ENCODE measurements at places on chromosomes 3 and 15.
A peak's percentile ranks its signal among the peaks of the same experiment; 100 is the strongest.

DNA sequence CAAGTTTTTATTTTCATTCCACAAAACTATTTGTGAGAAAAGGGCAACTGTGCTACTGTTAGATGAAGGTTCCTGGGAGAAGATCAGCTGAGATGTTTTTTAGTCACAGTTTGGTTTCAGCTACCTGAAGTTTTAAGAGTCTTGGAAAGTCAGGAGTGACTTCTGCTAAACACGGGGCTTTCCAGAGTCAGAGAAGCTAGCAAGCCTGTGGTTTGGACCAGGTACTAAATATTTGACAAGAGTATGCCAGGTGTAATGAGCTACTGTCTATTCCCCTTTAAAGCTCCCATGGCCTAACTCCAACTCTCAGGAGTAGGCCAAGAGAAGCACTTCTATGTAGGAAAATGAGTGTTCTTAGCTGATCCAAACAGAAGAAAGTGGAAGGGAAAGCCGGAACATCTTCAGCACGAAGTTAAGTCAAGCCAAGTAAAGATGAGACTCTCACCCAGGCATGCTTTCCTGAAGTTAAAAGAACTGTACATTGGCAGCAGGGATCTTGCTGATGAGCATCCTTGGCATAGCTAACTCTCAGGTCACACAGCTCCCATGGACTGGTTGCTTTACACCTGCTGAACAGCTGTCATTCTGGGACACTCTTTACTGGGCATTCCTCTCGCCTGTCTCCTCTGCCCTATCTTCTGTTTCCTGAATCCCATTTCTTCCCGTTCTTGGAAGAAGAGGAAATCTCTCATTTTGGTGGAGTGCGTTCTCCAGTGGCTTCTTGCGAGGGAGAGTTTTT, 22.5 kb downstream of the TM4SF18 start:
- H3K4me1 ChIP-seq = no peaks in the 10 kb centered on the region
- no peaks in the 10 kb centered on the region for H3K36me3 ChIP-seq
- no peak overlapping the region for H3K4me3 ChIP-seq
- H3K27ac ChIP-seq = no peak overlapping the region
- DNase-seq = no peak
- H3K27me3 ChIP-seq = no peaks in the 10 kb centered on the region

GRCh38 chr3:97721446-97721845, 43.1 kb upstream of the ARL6 start:
- no peak overlapping the region for H3K4me3 ChIP-seq
- H3K36me3 ChIP-seq = no peaks in the 10 kb centered on the region
- no peak for DNase-seq

GRCh38 chr3:88779482-88779881, 327.9 kb upstream of the EPHA3 start:
- no peaks in the 10 kb centered on the region for H3K4me1 ChIP-seq
- H3K27me3 ChIP-seq = no peaks in the 10 kb centered on the region
- no peak for DNase-seq
- no peak overlapping the region for H3K27ac ChIP-seq
- H3K4me3 ChIP-seq = no peak overlapping the region

DNA sequence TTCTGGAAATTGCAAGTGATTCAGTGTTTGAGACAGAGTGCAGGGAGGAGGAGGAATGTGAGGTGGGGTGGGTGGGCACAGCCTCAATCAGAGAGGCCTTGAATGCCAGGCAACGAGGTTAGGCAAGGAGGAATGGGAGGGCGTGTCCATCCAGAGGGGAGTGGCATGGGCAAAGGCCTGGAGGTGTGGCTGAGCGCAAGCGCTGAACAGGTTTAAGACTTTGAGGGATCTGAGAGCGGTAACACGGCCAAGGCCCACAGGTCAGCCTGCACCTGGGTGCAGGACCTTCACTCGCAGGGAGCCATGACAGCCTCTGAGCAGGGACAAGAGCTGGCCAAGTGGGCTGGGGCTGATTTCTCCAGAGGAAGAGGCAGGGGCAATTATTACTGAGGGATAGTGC, 125.9 kb downstream of the TPRA1 start:
- H3K27ac ChIP-seq = no peak overlapping the region
- H3K36me3 ChIP-seq = no peaks in the 10 kb centered on the region
- H3K27me3 ChIP-seq = no peaks in the 10 kb centered on the region
- H3K4me3 ChIP-seq = no peak overlapping the region
- H3K4me1 ChIP-seq = no peaks in the 10 kb centered on the region

DNA sequence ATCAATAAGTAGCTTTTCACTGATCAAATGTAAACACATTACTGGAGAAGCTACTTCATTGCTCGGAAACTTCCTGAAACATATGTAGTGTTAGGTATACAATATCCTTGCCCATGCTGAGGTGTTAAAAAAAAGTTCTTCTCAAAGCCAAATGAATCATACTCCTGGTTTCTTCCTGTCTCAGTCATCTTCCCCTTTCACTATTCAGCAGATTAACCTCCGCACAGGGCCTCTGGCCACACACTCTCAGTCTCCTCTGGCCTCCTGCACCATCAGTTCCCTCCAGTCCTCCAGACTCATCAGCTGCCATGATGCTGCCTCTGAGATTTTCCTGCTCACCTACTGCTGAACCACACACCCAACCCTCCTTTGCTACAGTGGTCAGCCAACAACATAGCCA, 70.5 kb upstream of the BOC start:
- no peak overlapping the region for H3K4me3 ChIP-seq
- no peaks in the 10 kb centered on the region for H3K27me3 ChIP-seq
- no peaks in the 10 kb centered on the region for H3K36me3 ChIP-seq
- no peak overlapping the region for H3K27ac ChIP-seq

DNA sequence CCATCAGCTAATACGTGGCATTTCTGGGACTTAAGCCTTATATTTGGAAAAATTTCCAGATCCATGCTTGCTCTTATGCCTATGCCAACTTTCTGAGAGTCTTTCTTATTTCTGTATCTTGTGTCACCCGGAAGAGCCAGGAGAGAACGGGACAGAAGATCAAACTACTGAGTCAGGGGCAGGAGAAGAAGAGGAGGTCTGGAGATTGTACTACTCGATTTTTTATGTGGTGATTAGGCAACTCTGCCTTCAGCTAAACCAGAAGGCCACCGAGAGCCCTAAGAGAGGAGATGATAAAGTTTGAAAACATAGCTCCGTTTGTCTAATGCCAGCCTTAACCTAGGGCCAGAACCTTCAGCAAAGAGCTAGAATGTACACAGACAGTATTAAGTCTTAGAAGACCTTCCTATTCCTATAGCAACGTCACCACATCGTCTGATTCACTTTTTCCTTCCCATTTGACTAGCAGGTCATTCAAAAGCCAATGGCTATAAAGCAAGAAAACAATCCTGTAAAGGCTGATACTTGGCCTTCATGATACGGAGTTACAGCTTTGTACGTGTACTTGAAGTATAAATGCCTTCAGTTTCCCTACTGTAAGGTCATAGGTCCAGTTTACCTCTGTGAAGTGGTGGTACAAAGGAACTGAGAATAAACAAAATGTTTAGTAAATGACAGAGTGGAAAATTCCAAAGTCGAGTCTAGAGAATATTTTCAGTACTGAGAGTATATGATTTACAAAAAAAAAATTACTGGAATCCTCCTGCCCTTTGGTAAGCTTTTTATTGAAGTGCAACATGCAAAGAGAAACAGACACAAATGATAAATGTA, 96.1 kb upstream of the ICE2 start:
- DNase-seq = no peak
- H3K4me3 ChIP-seq = no peak overlapping the region
- H3K27ac ChIP-seq = no peak overlapping the region
- H3K27me3 ChIP-seq = no peaks in the 10 kb centered on the region

DNA sequence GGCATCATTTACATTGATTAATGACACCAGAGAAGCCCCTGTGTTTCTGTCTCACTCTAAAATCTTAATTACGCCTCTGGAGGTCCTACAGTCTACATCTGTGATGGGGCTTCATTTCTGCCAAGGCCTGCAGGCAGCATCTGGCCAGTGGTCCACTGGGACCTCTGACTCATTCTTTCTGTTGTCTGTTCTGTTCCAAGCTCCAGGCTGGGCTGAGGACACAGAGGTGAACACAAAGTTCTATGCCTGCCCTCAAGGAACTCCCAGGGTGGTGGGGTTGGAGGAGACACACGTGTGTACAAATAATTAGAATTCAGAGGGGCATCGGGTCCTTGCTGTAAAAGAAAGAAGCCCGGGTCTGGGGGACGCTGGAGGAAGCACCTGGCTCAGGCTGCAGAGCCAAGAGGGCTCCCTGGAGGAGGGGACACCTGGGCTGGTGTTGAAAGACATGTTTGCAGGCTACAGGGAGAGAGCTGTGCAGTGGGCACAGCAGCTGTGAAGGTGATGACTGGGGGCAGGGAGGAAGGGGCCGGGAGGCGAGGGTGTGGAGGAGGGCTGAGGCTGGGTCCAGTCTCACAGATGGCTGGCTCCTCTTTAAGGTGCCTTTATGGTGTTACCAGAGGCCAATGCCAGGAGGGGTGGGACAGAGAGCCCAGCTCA, 103.3 kb upstream of the PRR23E start:
- H3K36me3 ChIP-seq = no peaks in the 10 kb centered on the region
- no peaks in the 10 kb centered on the region for H3K27me3 ChIP-seq
- no peaks in the 10 kb centered on the region for H3K4me1 ChIP-seq

DNA sequence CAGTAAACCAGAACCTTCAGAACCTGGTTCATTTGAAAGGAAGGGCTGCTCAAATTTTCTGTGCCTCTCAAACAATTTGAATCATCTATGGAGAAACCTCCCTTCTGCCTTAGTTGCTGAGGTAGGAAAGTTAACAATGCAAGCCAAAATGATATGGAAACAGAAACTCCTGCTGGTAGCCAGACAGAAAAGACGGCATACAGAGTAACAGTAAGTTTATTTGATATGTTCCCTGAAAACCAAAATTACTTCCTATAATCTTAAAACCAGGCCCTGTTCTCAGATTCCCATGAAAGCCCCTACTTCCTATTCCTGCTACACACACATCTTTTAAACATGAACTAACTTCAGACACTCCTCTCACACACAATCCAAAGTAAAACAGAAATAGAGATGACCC, 86.2 kb downstream of the TBC1D5 start:
- H3K27me3 ChIP-seq = no peaks in the 10 kb centered on the region
- H3K36me3 ChIP-seq = no peaks in the 10 kb centered on the region
- no peaks in the 10 kb centered on the region for H3K4me1 ChIP-seq
- H3K27ac ChIP-seq = no peak overlapping the region
- no peak for DNase-seq

DNA sequence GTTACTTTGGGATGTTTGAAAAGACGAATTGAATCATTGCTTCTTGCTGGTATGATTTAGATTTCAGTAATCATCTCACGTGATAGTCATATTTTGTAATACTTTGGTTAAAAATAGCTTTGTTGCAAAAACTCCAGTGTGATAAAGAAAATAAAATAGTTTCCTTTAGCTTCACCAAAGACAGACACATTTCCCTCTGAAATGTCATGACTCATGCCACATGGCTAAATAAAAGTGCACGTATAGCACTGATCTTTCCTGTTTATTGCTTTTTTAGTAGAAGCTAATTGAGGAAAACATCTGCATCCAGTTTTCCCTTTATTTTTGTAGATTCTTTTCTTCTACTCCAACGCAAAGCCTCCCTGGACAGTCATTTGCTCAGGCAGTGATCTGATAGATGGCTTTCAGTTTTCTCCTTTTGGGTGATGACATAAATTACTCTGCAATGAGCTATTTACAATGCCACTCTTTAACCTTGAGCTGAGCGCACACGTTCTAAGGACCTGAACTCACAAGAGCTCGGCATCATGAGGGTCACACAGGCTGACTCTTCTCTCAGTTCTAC, 84.9 kb downstream of the ARNT2 start:
- no peak overlapping the region for H3K4me3 ChIP-seq
- no peaks in the 10 kb centered on the region for H3K36me3 ChIP-seq
- no peaks in the 10 kb centered on the region for H3K27me3 ChIP-seq
- peak overlapping the region; percentile 72 for H3K27ac ChIP-seq
- no peak for DNase-seq
- H3K4me1 ChIP-seq = no peaks in the 10 kb centered on the region

DNA sequence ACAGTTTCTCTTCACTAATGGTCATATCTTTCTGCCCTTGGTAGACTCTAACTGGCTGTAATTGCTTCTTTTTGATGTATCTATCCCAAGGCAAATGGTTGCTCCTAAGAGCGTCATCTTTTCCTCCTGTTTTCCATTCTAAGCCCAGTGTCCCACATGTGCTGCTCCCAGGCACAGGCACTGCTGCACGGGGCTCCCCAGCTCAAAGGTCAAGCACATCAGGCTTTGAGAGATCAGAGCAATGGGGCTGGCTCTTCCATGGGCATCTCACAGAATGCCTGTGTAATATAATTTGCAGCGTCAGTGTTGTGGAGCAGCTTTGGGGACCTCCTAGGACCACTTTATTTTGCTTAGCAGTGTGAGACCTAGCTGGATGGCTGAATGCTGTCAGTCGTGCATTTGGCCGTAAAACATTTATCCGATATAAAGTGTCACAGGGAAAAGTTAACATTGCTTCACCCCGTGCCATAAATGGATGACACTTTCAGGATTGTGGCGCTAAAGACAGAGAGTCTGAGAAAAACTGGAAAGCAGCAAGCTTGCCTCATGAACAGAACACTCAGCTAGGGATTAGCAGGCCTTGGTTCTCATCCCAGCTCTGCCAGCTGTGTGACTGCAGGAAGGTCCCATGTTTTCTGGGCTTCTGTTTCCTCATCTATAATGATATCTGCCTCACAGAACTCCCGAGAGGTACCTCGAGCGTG, 277.5 kb upstream of the TBL1XR1 start:
- no peaks in the 10 kb centered on the region for H3K4me1 ChIP-seq
- H3K4me3 ChIP-seq = no peak overlapping the region
- no peaks in the 10 kb centered on the region for H3K36me3 ChIP-seq
- H3K27me3 ChIP-seq = no peaks in the 10 kb centered on the region
- no peak overlapping the region for H3K27ac ChIP-seq
- DNase-seq = no peak

GRCh38 chr3:31785286-31785685, 195.8 kb downstream of the OSBPL10 start:
- no peaks in the 10 kb centered on the region for H3K36me3 ChIP-seq
- H3K4me3 ChIP-seq = no peak overlapping the region
- peak overlapping the region; percentile 72 for H3K27ac ChIP-seq
- no peaks in the 10 kb centered on the region for H3K4me1 ChIP-seq
- H3K27me3 ChIP-seq = no peaks in the 10 kb centered on the region

- H3K4me3 ChIP-seq = no peak overlapping the region
- no peaks in the 10 kb centered on the region for H3K4me1 ChIP-seq
- no peak for DNase-seq
- H3K27ac ChIP-seq = no peak overlapping the region
Measured at GRCh38 chr3:169846458-169847193, 23.1 kb downstream of the LRRC31 start.

- DNase-seq = no peak
- H3K27ac ChIP-seq = no peak overlapping the region
- no peak overlapping the region for H3K4me3 ChIP-seq
- no peaks in the 10 kb centered on the region for H3K4me1 ChIP-seq
Measured at GRCh38 chr3:4065085-4065484, 238.1 kb upstream of the SETMAR start.

GRCh38 chr15:74786551-74787165, 4.8 kb downstream of the CSK start:
- H3K27me3 ChIP-seq = no peaks in the 10 kb centered on the region
- no peak for DNase-seq
- peaks cover 36% of the 10 kb centered on the region for H3K4me1 ChIP-seq
- H3K36me3 ChIP-seq = no peaks in the 10 kb centered on the region
- H3K4me3 ChIP-seq = no peak overlapping the region

Data from uterus (tissue), 4 donors.